CD4-positive, alpha-beta T cell treated with Interleukin-1 beta for 1 hour (primary cell): ENCODE measurements at places on chromosomes 13 and 19.

- DNase-seq: no peak
Measured at GRCh38 chr13:33910255-33910654, 92.3 kb downstream of the RFC3 start.

GRCh38 chr13:75255653-75256052 is 226.3 kb downstream of the TBC1D4 start:
- DNase-seq: no peak

DNA sequence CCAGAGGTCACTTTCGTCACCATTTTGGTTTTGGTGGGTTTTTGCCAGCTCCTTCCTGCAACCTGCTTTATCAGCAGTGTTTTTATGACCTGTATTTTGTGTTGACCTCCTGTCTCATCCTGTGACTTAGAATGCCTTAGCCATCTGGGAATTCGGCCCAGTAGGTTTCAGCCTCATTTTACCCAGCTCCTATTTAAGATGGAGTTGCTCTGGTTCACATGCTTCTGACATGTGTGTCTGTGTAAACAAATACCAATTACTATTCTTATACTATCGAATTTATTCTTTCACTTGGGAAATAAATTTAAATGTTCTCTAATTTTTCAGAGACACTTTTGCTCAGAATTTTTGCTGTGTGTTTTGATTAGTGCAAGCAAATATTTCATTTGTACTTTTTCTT is 1370.3 kb upstream of the MIR17HG start:
- DNase-seq: no peak

DNA sequence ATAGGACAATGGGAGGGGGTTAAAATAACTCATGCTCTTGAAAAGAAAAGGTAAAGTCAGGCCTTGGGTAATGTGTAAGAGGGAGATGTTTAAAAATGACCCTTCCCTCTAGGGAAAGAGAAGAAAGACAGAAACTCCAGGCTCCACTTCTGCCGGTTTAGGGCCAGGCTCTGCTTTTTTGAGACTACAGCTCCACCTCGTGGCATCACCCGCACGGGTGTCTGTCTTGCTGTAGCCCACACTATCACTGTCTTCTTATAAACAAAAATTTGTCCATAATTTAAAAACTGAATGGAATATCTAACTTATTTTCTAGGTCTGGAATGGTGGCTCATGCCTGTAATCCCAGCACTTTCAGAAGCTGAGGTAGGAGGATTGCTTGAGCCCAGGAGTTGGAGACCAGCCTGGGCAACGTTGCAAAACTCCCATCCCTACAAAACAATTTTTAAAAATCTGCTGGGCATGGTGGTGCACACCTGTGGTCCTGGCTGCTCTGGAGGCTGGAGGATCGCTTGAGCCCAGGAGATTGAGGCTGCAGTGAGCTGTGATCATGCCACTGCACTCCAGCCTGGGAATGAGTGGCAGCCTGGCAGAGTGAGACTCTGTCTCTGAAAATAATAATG is 65.1 kb upstream of the GTF3A start:
- peak; percentile 56 for DNase-seq

- DNase-seq: peak; percentile 52
Measured at GRCh38 chr13:114161644-114162532, 17.2 kb upstream of the CFAP97D2 start.

GRCh38 chr19:19059837-19060611 is 3.8 kb upstream of the SLC25A42 start:
- DNase-seq: no peak

DNA sequence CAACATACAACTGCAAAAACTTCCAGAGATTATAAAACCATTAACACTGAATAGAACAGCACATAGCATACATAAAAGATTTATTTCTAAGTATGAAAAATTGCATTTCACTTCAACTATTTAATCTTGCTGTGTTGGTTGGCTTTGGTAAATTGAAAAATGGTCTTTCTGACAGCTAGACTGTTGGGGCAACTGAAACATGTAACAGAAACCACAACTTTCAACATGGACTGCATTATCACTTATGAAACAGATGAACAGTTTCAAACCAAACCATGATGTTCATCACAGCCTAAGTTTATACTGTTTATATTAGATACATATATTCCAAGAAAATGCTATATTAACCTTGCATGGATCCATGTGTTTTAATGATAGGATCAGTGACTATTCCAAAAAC is 324.1 kb upstream of the PCDH9 start:
- no peak for DNase-seq

- no peak for DNase-seq
Measured at GRCh38 chr13:45162194-45162593, 38.7 kb downstream of the KCTD4 start.

GRCh38 chr13:32206097-32206740 is 108.9 kb downstream of the ZAR1L start:
- no peak for DNase-seq

GRCh38 chr13:93767180-93767916 is 540.7 kb downstream of the GPC6 start:
- DNase-seq: no peak

DNA sequence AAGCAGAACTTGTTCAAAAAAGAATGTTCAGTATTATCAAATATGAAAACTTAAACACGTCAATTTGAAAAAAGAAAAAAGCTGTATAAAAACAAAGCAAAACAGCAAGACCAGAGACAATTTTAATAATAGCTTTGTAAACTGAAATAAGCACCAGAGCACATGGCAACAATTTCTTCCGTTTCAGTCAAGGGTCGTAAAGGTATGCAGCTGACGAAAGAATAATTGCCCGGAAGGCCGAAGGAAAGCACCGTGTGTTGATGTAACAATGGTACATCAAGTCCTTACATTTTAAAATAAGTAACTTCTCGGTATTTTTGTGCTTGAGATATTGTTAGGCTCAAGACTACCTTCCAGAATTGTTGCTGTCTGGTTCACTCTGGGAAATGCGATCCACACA is 1.7 kb downstream of the PROSER1 start:
- DNase-seq: peak; percentile 21

DNA sequence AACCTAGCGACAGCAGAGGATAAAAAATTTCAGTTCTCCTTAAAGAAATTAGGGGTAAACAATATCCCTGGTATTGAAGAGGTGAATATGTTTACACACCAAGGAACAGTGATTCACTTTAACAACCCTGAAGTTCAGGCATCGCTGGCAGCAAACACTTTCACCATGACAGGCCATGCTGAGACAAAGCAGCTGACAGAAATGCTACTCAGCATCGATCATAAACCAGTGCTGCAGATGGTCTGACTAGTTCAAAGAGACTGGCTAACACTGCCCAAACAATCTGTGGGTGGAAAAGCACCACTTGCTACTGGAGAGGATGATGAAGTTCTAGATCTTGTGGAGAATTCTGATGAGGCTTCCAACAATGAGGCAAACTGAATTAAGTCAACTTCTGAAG is 19.9 kb upstream of the ACOD1 start:
- DNase-seq: no peak

DNA sequence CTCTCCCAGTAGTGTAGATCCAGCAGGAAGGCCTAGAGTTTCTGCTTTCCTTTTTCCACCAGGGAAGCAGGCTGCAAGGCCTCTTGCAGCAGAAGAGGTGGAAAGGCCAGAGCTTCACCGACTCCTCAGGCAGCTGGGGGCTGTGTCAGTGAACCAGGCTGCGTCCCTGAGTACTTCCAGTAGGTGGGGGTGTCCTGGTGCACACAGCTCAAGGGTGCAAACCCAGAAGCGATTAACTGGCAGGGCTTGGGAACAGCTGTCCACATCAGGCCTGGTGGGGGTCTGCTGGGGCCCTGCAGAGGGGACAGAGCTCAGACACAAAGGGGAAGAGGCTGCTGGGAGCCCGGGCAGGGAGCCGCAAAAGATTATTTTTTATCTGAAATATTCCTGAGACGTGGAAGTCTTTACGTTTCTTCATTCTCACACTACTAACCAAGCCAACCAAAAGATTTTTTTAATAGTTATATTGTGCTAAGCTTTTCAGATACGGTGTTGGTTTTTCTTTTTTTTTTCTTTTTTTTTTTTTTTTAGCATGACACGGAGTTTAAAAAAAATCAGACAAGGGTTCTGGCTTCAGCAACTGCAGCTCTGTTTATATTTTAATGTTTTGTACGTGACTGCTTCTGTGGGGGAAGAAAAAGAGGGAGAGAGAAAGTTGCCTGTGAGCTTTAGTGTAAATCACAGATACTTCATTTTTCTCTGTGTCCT is 11.0 kb downstream of the TSHZ3 start:
- no peak for DNase-seq

DNA sequence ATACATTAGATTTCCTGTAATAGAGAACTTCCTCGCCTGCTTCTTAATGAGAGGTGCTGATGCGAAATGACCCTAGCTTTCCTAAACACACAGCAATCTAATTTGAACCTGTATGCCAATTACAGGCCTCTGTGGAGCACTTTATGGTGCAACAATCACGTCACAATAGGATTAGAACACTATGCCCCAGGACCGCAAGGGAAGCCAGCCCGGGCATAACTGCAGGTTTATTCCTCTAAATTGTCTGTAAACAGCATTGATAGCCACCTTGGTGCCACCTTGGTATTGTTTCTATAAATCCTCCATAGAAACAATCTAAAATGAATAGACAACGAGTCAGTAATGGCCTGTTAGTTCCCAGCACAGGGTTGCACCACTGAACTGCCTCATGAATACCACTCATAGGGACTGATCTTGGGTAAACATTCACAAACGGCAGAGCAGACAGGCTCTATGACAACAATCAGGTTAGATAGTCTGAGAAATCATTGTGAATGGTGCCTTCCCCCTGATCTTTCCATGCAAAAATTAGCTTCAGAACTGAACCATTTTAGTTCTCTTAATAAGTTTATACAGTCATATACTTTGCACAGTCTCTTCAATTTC is 182.5 kb upstream of the OBI1 start:
- DNase-seq: no peak

DNA sequence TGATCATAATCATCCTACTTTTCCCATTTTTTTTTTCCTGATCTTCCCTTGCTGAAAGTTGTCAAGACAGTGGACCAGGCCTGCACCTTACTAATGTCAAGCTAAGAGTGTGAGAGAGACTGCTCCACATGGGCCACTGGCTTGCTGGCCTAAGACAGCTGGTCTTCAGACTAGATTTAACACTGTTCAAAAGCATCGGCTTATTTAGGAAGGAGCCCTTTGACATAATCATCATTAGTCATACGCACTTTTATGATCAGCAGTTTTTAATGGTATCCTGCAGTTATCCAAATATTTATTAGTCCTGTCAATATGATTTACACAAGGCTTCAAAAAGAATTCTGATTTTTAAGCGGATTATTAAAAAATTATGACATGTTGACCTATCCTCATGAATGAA is 270.6 kb downstream of the DNAJC15 start:
- no peak for DNase-seq

DNA sequence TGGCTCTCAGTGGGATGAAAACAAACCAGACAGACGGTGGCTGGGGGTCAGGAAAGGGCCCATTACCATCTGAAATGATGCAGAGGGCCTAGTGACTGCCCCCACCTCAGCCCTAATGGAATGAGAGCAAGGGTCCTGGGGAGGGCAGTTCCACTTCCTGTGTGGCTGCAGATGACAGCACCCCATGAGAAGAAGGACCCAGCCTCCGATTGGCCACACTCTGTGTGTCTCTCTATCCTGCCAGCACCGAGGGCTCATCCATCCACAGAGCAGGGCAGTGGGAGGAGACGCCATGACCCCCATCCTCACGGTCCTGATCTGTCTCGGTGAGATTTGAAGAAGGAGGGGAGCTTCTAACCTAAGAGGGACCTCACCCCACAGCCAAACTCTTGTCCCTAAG is 498 bp downstream of the LILRB1 start:
- no peak for DNase-seq

DNA sequence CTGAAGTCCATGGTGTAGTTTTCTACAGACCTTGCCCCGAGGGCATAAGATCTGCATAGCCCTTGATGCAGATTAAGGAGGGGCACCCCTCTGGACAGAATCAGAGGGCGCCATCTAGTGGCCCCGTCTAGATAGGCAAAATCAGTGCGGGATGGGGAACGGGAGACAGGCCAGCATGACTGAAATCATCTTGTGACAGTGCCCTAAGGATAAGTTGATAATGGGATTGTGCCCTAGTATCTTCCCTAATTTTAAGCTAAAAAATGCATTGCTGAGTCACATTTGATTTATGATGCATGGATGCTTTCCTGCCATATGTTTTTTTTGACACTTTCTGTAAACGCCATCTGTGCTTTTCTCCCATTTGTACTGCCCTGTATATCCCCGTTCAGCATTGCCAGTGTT is 19.0 kb upstream of the GPI start:
- DNase-seq: peak; percentile 61

- DNase-seq: no peak
Measured at GRCh38 chr13:111317042-111317550, 3.3 kb upstream of the TEX29 start.
